ENCODE measurements at places on chromosomes 5 and 9.

GRCh38 chr9:77251050-77251449, 73.7 kb downstream of the VPS13A start:
- no peak for DNase-seq

DNA sequence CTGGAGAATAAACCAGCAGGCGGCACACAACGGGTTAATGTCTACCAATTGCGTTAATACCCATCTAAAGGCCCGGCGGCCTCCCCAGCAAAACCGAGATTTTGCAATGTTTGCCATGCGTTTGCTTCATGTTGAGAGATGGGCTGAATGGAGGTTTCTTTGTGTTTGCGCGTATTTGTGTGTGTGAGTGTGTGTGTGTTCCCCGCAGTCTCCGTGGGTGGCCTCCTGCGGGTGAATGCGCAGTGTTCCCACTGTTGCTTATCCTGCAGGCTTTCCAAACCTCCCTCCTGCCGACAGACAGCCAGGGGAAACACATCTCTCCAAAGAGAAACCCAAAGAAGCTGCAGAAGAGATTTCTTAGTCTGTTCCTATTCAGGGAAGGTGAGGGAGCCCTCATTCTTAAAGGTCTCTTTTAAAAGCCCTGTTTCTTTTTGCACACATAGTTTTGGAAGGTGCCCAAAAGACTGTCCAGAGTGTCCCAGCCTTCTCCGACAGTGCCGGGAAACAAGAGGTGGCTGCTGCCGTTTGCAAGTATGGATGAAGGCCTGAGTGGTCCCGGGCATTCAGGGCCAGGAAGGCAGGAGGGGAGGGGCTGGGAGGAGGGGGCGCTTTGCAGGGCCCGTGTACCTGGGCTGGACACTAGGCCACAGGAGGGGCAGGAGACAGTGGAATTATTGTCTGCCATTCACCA, 103.8 kb upstream of the ERCC6L2 start:
- DNase-seq: no peak

- no peak for DNase-seq
Measured at GRCh38 chr5:99771296-99771695, 763.9 kb upstream of the FAM174A start.

- DNase-seq: no peak
Measured at GRCh38 chr5:165029099-165029870, 1523.9 kb downstream of the MAT2B start.

DNA sequence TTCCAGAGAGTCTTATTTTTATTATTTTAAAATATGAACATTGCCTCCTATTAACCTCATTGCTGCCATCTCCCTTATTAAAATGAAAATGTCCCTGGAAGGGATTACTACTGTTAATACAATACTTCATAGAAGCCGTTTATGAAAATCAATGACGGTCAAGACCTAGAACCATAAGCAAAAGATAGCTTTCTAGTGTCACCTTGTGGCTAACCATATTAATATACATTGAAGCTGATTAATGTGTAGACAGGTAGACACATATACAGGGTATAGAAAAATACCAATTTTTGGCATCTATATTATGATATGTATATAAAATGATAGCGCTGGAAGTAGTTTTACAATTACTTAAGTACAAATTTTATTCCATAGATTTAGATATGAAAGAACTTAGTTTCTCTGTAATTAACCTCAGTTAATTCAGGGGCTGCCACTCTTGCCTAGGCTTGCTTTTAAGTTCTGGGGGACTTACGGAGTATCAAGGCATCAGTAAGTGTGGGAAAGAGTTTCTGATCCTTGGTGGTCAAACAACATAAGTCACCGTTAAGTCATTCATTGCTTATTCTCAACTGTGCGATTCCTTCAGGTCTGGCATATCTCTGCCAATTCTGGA, 2.5 kb upstream of the YTHDC2 start:
- no peak for DNase-seq

DNA sequence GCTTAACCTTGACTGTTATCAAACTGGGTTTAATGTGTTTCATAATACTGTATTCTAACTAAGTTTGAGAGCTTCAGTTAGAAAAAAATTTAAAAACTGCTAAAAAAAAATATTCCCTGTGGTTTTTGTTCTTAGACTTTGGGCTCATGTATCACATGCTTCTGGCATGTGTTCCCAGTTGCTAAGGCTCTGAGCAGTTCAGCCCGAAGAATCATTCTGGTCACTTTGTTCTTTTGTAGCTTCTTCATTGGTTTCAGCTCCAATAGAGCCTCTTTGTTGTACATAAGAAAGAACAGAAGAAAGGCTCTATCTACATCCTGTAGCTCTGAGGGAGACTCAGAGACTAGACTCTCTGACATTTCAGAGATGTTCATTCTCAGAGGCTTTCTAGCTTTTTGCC, 25.6 kb downstream of the KCNN2 start:
- no peak for DNase-seq

DNA sequence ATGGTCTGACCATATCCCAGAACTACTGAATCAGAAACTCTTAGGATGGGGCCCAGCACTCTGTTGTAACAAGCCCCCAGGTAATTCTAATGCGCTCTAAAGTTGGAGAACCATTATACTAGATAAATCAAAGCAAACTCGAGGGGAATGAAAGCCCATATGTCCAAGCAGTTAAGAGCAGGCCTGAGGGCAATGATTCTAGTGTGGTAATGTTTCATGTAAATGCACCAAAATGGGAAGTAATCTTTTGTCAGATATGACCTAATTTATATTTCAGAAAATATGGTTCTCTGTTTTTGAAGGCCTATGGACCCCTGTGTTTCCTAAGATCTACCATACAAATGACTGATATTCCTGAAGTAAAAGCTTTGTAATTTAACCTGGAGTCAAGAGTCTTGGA, 108.0 kb upstream of the PTGER4 start:
- DNase-seq: no peak

DNA sequence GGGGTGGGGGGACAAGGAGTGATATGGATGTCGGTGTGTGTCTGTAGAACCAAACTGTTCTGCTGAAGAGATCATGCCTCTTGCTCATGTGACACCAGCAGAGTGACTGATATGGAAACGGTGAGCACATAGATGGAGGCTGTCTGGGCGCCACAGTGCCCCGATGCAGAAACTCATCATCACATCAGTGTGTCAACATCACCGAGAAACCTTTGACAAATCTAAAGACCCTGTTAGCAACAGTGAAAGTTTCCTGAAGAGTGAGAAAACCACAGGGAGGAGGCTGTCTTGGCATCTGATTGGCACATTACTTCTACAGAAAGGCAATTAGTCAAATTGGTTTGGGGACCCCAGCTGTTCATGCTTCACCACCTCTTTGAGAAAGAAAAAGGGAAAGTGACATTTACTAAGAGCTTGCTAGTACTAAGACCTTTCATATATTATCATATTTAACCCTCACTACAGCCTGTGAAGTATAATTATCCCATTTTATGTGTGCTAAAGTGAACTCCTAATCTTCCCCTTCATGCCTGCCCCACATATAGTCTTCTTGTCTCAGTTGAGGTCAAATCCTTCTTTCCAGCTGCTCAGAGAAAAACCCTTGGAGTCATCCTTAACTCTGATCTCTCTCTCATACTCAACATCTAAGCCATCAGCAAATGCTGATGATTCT, 25.6 kb downstream of the CSF2 start:
- no peak for DNase-seq

Measured in stimulated activated CD4-positive, alpha-beta T cell treated with anti-CD3 and anti-CD28 coated beads, TNF-alpha, amount 100 ng/mL, for 4 hours (primary cell).